ENCODE measurements at places on chromosomes 5 and 9.

- ATAC-seq = no peak
These were observed 725.3 kb upstream of the PTPRD start for GRCh38 chr9:11338130-11338529.

DNA sequence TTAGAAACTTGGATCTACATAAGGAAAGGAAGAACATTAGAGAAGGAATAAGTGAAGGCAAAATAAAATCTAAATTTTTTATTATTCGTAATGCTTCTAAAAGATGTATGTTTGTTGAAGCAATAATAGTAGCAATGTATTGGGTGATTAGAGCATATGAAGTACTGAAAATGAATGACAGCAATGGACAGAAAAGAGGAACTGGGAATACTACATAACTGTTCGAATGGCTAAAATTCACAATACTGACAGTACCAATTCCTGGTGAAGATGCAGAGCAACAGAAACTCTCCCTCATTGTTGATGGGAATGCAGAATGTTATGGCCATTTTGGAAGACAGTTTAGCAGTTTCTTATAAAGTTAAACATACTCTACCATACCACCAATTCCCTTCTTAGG lies 177.3 kb upstream of the SPEF2 start:
- no peak for ATAC-seq

DNA sequence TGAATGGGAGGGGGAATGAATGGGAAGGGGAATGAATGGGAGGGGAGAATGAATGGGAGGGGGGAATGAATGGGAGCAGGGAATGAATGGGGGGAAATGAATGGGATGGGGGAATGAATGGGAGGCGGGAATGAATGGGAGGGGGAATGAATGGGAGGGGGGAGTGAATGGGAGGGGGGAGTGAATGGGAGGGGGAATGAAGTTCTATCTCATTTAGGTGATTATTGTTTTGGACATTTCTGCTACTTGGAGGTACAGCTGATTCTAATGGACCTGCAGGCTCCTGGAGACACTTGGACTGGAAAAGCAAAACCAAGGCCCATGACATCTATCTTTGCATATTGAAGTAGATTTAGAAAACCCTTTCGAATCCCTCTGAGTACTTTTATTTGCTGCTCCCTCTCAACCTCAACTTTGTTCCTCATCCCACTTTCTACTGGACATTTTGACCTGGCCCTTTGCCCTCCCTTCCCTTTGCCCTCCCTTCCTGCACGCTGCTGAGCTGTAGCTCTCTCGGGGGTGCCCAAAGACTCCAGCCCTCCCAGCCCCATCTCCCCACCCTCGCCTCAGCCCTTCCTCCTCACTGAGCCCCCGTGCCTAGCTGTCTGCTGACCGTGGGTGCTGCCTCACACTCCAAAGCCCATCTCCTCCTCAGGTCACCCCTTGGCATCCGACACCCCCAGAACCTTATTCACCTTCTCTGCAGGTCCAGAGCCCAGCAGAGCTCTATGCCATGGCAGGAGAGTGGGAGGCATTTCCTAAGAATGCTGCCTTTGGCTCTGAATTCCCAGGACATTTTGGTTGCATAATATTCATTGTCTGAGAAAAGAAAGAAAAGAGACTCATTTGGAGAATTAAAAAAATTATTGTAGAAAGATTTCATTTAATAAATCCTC lies 19.9 kb upstream of the LPCAT1 start:
- no peak for ATAC-seq

GRCh38 chr5:14508046-14508445 lies 73.5 kb upstream of the OTULINL start:
- no peak for ATAC-seq

GRCh38 chr9:118446943-118447639 lies 742.9 kb downstream of the TLR4 start:
- no peak for ATAC-seq

DNA sequence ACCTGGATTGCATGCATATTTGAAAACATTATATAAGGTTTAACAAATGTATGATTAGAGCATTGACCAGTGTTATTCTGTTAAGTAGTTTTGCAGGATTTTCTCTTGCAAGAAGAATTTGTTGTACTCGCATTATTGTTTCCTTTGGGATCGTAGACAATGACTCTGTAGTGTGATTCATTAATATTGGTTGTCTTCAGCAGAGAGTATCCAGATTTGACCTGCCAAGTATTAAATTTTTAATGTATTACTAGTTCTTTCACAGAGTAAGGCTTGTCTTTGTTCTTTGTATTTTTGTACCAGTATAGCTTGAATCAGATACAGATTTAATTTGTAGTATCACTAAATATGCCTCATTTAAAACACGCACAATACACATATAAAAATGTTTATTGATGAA lies 155.0 kb downstream of the PBX3 start:
- ATAC-seq = no peak

DNA sequence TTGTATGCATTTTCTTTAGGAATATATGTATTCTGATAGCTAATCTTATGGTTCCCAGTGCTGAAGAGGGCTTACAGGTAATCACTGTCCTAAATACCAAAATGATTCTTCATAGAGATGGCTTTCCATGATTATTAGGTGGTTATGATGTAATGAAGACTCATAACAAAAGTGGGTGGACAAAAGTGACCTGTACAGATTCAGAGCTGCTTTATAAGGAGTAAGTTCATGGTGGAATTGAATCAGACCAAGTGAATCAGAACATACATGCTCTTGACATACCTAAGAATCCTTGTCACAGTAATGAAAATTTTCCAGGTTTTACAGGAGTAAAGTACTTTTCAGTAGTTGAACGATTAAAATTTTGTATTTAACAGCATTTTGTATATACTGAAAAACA lies 105.6 kb downstream of the NIPBL start:
- no peak for ATAC-seq

GRCh38 chr5:138658676-138659075 lies 83.5 kb upstream of the HSPA9 start:
- ATAC-seq = no peak

GRCh38 chr5:75992753-75993152 lies 90.4 kb upstream of the SV2C start:
- peak; percentile 79 for ATAC-seq

DNA sequence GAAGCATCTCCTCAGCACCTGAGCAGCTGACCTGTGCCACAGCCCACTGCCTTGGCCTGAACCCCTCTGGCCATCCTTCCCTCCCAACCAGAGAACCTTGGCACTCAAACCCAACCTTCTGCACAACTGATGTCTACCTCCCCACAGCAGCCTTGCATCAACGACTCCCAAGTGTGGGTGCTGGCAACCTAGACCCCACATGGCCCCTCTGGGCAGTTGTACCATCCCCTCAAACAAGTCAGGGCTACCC lies 10.3 kb downstream of the SEPTIN8 start:
- ATAC-seq = no peak

- ATAC-seq = no peak
These were observed 1291.8 kb upstream of the DMAC1 start for GRCh38 chr9:9091387-9091786.

GRCh38 chr9:137382444-137383080 lies 40.4 kb downstream of the EXD3 start:
- ATAC-seq = peak; percentile 46

DNA sequence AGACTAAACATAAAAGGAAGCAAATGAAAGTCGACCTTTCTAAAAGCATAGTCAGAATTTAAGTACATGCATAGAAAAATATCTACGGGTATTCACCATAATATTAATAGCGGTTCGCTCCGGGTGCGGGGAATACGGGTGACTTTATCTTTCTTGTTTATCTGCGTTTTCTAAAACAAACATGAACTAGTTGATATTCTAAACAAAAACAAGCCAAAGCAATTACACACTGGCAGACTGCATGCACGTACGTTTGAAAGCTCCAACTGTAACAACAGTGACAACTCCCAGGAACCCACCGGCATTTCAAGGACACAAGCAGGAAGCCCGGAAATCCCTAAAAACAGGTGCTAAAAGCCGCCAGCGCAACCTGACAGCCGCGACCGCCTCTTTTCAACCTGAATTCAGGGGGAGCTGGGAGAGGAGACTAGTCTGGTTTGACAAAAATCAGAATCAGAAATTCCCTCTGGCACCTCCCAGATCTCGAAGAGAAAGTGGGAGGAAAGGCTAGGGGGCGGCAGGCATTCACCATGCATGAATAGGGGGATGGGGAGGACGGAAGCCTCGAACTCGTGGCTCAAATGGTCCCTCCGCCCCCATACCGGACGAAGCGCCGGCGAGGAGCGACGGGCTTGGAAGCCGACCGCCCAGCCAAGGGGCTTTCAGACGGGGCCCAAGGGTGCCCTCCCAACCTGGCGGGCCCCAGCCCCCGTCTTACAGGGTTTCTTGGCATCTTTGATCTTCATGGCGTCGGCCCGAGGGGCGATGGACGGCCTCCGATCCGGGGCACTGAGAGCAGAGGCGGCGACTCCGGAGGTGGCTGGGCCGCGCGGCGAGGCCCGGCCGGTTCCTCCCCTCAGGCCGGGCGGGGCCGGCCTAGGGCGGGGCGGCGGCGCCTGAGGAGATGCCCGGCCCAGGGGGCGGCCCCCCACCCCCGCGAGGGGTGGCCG lies at the start of gene PANK3:
Gene PANK3, minus strand, starts transcription at position 831 of the 950 bp plus-strand sequence. Its CDS starts 85 bp downstream, at position 746.
- peak; percentile 89 for ATAC-seq

- no peak for ATAC-seq
These were observed 16.9 kb downstream of the GSN start for GRCh38 chr9:121284733-121285451.

GRCh38 chr5:128965011-128965637 lies at the start of gene SLC27A6:
Gene SLC27A6, plus strand, starts transcription at chr5:128965488. Its CDS starts 650 bp downstream, at chr5:128966138.
- ATAC-seq = no peak

DNA sequence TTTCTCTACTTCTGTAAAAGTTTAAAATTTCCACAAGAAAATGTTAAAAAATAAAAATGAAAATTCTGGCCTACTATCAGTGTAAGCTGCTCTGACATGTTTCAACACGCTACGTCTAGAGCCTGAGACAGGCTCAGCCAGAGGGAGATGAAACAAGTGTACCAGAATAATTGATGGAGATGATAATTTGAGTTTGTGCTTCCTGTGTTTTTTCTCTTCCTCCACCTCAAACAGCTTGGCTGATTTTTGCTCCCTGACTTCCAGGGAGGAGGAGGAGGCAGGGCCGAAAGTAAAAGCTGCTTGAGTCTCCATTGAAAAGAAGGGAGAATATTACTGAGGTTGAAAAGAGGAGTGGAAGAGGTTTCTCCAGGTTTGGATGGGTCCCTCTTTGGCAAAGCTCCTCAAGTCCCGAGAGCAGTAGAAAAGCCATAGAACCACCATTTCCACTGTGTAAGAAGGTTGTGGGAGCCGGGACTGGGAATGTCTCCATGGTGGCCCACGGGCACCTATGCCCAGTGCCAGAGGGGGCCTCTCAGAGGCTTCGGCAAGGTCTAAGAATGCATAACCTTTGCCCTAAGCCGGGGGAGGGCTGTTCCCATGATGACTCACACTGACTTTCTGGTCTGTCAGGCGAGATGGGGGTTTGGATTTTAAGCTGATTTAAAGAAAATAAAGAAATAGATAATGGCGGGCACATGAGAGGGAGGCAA lies 95.1 kb downstream of the HRH2 start:
- ATAC-seq = no peak

DNA sequence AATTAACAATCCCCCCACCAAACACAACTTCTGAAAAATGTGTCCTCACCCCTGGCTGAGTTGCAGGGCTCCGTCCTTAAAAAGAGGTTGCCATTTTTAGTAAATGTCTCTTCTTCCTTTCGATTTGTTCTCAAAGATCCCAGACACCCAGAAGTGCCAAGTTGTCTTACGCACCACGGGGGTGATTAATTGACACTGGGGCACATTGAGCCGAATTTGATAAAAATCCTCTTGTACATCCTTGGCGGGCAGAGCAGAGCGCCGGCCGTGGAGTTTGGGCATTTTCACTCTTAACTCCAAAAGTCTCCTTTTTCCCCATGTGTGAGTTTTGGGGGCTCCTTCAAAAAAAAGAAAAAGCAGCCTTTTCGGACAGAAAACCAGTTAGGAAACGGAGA lies 4.5 kb downstream of the LMX1B start:
- no peak for ATAC-seq

- ATAC-seq = peak; percentile 20
These were observed 227.3 kb upstream of the GLRA1 start for GRCh38 chr5:152151940-152152339.

DNA sequence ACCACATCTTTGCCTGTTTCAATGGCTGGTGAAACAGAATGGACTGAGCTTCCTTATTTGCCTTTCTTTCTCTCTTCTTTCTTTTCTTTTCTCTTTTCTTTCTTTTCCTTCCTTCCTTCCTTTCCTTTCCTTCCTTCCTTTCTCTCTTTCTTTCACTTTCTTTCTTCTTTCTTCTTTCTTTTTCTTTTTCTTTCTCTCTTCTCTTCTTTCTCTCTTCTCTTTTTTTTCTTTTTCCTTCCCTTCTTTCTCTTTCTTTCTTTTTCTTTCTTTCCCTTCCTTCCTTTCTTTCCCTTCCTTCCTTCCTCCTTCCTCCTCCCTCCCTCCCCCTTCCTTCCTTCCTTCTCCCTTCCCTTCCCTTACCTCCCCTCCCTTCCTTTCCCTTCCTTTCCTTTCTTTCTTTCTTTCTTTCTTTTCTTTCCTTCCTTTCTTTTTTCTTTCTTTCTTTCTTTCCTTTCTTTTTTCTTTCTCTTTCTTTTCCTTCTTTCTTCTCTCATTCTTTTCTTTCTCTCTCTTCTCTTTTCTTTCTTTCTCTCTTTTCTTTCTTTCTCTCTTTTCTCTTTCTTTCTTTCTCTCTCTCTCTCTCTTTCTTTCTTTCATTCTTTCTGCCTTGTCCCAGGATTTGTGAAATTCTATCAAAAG lies 50.1 kb upstream of the MCTP1 start:
- no peak for ATAC-seq

GRCh38 chr5:20023686-20024180 lies 35.7 kb upstream of the CDH18 start:
- ATAC-seq = no peak

DNA sequence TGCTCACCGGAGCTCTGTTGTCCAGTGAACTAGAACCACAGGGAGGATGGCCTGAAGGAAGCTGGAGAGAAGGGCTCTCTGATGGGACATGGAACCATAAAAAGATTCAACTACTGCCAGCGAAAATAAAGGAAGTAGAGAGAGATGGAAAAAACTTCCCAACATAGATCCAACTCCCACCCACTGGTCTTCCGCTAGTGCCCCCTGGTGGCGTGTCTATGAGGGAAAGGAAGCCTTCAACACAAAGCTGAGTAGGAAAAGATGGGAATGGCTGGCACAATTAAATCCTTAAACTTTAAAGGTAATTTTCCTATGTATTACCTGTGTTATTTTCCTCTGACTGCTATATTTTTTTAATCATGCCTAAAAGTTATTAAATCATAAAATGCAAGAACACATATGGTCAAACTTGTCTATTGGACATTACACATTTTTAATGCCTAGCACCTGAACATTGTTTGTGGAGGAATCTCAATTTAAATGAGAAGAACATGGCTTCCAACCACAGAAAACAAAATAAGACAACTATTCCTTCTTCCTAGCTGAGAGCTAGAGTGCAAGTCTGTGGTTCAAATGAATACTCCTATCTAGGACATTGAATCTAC lies 51.5 kb downstream of the CEP120 start:
- no peak for ATAC-seq
